ENCODE measurements at places on chromosomes 7 and 10.
A peak's percentile ranks its signal among the peaks of the same experiment; 100 is the strongest.

GRCh38 chr7:111025006-111025405 lies 65.9 kb upstream of the LRRN3 start:
- peak; percentile 44 for DNase-seq

- DNase-seq, result no peak
These were observed 7.9 kb downstream of the PKD1L1 start for GRCh38 chr7:47940088-47941013.

- no peak for DNase-seq
These were observed 286.6 kb downstream of the ELMO1 start for GRCh38 chr7:37162106-37162505.

- DNase-seq, result no peak
These were observed 16.5 kb downstream of the SLK start for GRCh38 chr10:103983367-103983911.

DNA sequence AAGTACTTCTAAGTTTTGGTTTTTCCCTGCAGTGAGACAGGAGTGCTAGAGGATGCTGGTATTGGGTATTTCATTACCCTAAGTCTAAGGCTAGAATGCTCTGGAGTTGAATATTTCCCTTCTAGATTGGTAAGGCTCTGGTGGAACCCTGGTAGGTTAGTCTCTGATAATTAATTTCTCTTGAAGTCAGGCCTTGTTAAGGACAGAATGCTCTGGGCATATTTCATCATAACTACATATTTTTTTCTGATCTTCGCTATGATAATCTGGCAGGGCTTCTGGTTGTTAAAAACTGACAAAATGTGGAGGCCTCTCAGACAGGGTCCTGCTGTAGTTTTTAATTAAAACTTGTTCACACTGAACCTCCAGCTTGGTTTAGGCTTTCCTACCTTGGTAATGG lies 83.8 kb downstream of the CDK13 start:
- no peak for DNase-seq

- no peak for DNase-seq
These were observed 65.9 kb upstream of the MEOX2 start for GRCh38 chr7:15752377-15752776.

- DNase-seq, result no peak
These were observed 69.6 kb upstream of the RAB11FIP2 start for GRCh38 chr10:118116362-118116714.

DNA sequence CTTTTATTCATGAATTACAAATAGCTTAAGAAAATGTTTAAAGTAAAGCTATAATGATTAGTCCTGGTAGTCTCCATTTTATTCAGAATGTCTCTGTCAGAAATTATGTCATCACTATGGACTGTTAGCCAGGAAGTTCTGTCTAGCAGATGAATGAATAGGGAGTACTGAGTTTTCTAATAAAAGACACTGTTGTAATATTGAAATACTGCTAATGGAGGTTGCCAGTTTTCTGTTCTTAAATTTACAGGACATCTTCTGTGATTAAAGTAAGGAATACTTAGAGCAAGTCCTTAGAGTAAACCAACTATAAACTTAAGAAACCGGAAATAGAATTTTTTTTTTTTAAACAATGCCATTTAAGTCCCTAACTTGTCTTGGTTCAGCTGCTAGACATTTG lies 309.8 kb downstream of the ADK start:
- no peak for DNase-seq

DNA sequence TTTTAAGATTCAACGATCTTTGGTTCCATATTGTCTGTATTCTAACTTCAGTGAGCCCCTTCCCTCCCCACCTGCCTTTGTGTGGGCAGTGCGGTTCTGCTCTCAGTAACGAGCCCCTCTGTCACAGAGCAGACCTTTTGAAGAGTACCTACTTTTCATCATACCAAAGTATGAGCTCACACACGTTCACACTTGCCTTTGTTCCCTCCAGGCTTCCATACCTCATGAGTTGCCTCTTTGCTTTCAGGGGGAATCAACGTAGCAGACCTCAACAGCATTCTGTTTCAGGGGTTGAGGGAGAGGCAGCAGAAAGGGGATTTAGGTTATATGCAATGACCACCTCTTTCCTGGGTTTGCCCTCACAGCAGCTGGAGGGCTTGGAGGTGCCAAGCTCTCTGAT lies 211.4 kb upstream of the MDFIC start:
- no peak for DNase-seq

- no peak for DNase-seq
These were observed 305.3 kb upstream of the NFE2L3 start for GRCh38 chr7:25846722-25847121.

- DNase-seq, result no peak
These were observed 103.7 kb downstream of the KCNMA1 start for GRCh38 chr10:77533887-77534278.

DNA sequence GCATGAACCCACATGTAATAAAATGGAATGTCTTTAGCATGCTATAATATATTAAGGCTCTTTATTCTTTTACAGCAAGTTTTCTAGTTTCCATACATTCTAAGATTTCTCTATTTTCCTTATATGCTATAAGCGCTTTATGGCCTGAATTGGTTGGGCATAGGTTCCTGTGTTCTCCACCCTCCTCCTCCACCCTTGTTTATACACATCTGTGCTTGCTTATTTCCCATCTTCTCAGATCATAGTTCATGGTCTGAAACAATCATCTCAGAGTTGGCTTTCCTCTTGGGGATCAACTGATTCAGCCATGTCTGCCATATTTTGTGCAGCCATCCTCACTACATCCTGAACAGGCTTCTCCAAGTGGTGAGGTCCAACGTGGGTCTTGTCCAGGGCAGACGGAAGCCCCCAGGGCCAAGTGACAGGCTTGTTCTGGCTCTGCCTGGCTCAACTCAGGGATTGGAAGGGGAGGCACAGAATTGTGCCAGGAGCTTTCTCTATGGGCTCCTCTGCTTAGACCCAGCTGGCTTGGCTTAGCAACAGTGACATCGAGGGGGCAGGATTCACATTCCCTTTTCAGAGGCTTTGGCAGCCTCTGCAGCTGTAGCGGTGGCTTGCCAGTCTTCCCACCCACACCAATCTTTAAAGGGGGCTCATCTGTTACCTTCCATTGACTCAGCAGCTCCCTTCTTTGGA lies 327.3 kb downstream of the PTEN start:
- no peak for DNase-seq

GRCh38 chr7:11638011-11638774 lies 193.8 kb downstream of the THSD7A start:
- DNase-seq, result no peak

GRCh38 chr7:100893318-100893895 lies 2.3 kb downstream of the ACHE start:
- no peak for DNase-seq

- no peak for DNase-seq
These were observed 25.0 kb downstream of the ABLIM1 start for GRCh38 chr10:114632869-114633715.

GRCh38 chr7:4022265-4022664 lies 659.8 kb upstream of the FOXK1 start:
- DNase-seq, result no peak

GRCh38 chr10:22230158-22230833 lies 12.5 kb upstream of the EBLN1 start:
- DNase-seq, result no peak

- no peak for DNase-seq
These were observed 22.6 kb downstream of the EPDR1 start for GRCh38 chr7:37942934-37943610.

DNA sequence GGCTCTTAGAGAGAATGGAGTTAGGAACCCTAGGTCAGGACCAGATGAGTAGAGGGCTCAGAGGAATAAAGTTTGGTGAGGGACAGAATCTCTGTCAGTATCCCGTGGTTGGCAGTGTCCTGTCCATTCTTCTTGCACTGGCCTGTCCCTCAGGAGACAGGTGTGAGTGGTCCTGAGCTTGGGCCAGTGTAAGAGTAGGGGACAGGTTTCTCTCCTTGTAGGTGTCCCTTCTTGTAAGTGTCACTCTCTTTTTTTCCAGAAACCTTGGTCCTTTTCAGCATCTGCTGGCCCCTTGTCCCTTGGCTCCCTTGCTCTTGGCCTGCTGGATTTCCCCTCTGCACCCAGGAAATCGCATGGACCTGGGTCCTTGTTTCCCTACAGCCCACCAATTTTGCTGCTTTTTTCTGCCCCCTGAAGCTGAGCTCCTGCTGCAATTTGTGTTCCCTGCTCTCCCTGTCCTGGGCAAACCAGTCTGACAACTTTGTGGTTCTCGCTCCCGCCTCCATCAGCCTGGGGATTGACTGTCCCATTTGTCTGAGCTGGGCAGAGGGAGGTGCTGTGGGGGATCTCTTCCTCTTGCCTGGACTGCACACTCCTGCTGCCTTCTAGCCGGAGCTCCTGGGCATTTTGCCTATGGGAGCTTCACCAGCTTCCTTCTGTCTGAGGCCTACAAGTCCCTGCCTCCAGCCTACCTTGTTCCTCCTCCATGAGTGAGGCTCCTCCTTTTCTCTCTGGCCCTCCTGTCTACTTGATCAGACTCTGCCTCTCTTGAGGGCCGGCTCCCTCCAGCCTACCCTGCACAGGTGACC lies 6.5 kb downstream of the TSPAN14 start:
- no peak for DNase-seq

DNA sequence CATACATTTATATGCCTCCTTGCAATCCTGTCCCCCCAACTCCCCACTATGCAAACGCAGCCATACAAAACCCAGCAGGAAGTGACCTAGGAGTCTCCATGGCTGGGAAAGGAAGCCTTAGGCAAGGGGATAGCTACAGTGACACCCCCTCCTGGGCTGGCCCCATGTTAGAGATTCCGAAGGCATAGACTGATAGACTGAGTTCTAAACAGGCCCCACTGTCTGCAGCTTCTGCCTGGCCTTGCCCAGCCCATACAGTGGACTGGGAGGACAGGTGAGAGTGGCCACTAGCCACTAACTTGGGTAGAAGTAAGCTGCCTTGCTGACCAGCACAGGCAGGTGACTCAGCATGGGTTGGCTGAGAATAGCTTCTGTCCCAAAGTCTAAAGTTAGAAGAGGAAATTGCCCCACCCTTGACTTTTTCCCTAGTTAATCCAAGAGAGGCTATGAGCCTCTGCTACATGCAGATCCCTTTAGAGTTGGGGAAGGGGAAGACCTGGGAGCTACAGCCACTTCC lies 106.3 kb downstream of the C10orf105 start:
- DNase-seq, result no peak

- no peak for DNase-seq
These were observed 96.9 kb downstream of the KIAA1217 start for GRCh38 chr10:24305551-24306506.

- DNase-seq, result no peak
These were observed 72.6 kb downstream of the EPDR1 start for GRCh38 chr7:37993060-37993501.

DNA sequence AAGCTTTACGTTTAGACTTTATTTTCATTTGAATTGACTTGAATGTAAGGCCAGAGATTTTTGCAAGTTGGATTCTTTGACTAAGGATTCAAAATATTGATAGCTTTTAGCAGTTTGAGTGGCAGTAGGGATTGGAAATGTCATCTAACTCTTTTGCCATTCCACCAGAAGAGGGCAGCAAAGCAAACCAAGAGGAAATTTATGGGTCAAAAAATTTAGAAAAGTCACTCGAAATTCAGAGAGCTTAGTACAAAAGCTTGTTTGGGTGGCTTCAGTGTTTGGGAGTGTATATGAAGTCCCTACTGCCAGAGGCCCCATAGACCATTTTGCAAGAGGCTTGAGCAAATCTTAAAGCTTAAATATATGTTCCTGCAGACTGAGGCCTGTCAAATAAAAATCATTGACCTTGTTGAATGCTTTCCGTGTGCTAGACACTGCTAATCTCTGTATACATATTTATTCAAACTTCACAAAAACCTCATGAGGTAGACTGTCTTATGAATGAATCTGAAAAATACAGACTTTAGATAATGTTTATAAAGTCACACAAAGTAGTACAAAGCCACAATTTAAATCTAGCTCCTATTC lies 44.6 kb upstream of the RSBN1L start:
- DNase-seq, result no peak

- peak; percentile 93 for DNase-seq
These were observed at the start of gene MLLT10 for GRCh38 chr10:21533467-21534279. Gene MLLT10, plus strand, starts transcription at chr10:21534232. Its CDS starts 413 bp downstream, at chr10:21534645.

DNA sequence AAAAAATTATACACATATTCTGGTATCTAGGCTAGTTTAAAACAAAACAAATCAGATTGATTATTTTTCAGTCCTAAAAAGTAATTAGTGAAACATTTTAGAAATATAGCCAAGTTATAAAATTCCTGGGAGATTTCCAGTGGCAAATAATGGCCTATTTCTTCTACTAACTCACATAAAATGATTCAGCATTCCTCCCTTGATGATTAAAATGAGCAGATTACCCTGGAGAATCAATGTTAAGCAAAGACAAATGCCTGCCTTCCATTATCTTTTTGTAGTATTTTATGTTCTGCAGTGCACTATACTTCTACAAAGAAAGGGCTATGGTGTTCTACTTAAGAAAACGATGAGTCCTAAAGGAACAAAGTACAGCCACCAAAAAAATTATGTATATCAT lies 53.6 kb downstream of the PARD3 start:
- no peak for DNase-seq

- no peak for DNase-seq
These were observed 125.2 kb downstream of the GNAT3 start for GRCh38 chr7:80386686-80387085.

GRCh38 chr7:32879460-32879859 lies 12.1 kb downstream of the KBTBD2 start:
- DNase-seq, result no peak

DNA sequence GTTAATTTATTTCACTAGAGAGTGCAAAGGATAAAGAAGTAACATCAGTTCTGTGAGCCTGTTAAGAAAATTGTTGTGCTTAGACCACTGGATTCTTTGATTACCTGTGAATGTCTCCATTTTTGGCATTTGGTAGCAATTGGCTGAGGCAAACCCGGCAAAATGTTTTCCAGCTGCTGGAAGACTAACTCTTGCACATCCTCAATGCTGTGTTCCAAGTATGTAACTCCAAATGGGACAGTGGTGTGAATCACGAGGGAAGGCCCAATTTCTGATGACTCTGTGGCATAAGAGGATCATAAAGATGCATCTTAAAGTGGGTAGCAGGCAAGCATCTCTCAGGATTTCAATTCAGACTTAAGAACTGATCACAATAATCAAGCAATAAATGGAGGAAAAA lies 268.8 kb downstream of the RNLS start:
- DNase-seq, result no peak

- DNase-seq, result no peak
These were observed 3.9 kb downstream of the TECTB start for GRCh38 chr10:112286837-112287818.

Measured in activated naive CD4-positive, alpha-beta T cell treated with anti-CD3 and anti-CD28 coated beads, Interleukin-2, amount 50 U/mL, for 16 hours (primary cell).